Fibroblast of villous mesenchyme (primary cell): ENCODE measurements at places on chromosomes 3 and 15. TPM values are rescaled to one million over a fixed set of nuclear protein-coding genes. Genes with fewer than 3 reads are reported as not detected.

DNA sequence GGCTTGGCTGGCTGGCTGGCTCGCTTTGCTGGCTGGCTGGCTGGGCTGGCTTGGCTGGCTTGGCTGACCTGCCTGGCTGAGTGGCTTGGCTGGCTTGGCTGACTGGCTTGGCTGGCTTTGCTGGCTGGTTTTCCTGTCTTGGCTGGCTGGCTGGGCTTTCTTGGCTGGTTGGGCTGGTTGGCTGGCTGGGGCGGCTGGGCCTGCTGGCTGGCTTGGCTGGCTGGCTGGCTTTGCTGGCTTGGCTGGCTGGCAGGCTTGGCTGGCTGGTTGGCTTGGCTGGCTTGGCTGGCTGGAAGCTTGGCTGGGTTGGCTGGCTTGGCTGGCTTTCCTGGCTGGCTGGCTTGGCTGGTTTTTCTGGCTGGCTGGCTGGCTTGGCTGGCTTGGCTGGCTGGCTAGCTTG is 435.6 kb downstream of the GOLGA6L6 start:
- no peak for DNase-seq

GRCh38 chr3:70889162-70890019 is 577.0 kb upstream of the MDFIC2 start:
- peak; percentile 3 for DNase-seq

- DNase-seq, result no peak
These were observed 19.0 kb upstream of the DIPK2A start for GRCh38 chr3:143952569-143953072.

DNA sequence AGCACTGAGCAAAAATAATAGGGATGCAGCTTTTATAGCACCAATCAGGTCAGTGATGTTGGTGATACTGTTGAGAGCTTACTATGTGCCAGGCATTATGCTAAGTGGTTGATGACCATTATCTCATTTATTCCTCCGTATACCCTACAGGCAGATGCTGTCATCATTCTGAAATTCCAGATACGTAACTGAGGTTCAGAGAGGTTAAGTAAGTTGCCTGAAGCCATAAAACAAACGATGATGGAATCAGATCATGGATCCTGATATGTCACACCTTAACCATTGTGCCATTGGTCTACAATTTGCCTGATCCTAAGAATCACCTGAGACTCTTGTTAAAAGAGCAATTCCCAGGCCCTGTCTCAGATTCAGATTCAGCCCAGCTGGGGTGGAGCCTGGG is 49.5 kb downstream of the ST6GAL1 start:
- DNase-seq, result no peak

DNA sequence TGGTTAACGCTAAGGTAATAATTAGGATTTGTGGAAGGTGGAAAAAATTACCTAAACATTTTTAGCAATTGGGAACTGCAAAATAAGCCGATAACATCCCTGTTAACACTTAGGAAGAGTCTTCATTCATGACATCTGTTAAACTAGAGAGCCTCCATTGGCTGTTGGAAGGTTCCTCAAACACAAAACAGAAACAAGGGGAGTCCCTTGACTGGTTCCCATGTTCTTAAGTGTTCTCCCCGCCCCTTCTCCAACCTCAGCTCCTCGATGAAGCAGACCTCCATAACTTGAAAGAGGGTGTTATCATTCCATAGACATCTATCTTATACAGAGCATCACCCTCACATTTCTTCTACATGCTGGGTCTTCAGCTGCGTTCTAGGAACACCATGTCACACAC is 2.5 kb downstream of the SLC22A13 start:
- DNase-seq, result no peak

DNA sequence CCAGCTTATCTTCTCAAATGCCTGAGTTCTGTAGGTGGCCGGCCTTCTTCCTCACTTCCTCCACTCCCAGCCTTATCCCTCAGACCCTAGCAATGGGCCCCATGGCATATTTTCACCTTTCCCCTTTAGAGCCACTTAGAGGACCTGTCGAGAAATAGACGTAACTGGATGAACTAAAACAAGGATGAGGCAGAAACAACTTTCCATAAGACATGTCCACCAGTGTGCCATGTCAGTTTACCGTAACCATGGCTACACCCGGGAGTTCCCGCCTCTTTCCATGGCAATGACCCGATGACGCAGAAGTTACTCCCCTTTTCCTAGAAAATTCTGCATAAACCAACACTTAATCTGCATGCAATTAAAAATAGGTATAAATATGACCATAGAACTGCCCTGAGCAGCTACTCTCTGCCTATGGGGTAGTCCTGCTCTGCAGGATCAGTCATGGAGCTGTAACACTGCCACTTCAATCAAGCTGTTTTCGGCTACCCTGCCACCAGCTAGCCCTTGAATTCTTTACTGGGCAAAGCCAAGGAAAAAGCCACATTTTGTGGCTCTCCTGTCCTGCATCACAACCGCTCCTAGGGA is 55.1 kb upstream of the ZBTB38 start:
- no peak for DNase-seq

- DNase-seq, result peak; percentile 64
These were observed 646 bp upstream of the SLC35G2 start for GRCh38 chr3:136818191-136818768.

Gene SCN11A
- total RNA-seq, result under 0.01 TPM in 2 replicates

Gene ZIC4
- not detected in 2 replicates for total RNA-seq

GRCh38 chr3:148297013-148297412 is 400.7 kb upstream of the AGTR1 start:
- no peak for DNase-seq

Gene AMOTL2
- total RNA-seq, result 129 and 236 TPM in 2 replicates

Gene PPP1R14D
- not detected in 2 replicates for total RNA-seq

- DNase-seq, result no peak
These were observed 157.5 kb upstream of the SLC24A5 start for GRCh38 chr15:47963265-47963664.

DNA sequence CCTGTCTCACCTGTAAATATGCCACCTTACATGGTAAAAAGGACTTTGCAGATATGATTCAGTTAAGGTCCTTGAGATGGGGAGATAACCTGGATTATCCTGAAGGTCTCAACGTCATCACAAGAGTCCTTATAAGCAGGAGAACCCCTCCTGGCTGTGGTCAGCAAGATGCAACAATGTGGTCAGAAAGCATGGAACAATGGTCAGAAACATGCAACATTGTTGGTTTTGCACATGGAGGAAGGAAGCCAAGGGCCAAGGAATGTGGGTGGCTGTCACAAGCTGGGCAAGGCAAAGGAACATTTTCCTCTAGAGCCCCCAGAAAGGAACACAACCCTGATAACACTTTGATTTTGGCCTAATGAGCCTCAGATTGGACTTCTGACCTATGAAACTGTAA is 9.4 kb upstream of the SUMF1 start:
- DNase-seq, result no peak

GRCh38 chr15:65087411-65087810 is 10.9 kb downstream of the KBTBD13 start:
- DNase-seq, result no peak
